ENCODE measurements at places on chromosomes 13 and 19.

DNA sequence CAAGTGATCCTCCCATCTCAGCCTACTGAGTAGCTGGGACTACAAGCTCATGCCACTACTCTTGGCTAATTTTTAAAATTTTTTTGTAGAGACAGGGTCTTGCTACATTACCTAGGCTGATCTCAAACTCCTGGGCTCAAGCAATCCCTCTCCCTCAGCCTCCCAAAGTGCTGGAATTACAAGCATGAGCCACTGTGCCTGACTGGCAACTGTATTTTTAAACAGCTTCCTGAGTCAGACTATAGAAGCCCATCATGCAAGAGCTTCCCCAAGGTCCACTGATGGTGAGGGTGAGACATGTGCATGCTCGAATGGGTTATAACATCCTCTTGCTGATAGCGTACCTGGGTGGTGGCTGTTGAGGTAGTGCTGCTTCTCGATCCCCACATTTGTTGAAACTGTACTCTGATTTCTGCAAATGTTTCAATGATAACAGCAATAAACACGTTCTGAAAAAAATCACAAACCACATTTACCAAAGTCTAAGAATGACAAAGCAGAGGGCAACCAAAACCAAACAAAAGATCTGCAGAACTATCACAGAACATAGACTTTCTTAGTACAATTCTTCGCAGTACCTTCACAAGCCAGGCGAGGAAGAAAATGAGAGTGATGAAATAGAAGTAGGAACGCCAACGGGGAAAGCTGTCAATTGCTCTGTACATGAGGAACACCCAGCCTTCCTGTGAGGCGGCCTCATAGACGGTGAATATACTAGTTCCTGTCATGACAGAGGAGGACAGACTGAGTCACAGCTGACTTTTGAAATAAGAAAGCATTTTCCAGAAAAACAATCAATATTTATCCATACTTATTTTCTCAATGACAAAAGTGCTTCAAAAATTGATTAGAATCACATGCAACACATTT lies 124.4 kb downstream of the NALCN start:
- DNase-seq = no peak

DNA sequence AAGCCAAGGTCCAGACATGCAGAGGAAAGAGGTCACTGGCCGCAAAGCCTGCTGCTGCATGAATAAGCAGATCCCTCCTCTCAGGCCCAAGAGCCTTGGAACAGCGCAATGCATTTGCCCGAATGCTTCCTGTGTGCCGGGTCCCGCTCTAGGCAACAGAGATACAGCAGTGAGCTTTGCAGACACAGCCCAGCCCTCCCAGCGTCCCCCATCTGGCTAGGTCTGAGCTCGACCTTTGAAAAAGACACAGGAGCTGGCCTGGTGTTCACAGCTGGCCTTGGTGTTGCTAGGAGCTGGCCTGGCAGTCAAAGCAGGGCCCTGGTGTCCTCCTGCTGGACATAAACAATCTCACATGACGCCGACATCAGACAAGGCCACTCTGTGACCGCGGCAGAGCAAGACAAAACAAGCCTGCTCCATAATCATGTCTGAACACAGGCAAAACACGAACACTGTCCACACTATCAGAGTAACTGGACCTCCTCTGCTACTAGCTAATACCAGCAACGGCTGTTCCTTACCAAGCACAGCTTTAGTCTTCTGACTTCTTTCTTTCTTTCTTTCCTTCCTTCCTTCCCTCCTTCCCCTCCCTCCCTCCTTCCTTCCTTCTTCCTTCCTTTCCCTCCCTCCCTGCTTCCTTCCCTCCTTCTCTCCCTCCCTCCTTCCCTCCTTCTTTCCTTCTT lies 5.7 kb upstream of the PEX11G start:
- DNase-seq = peak; percentile 40

- DNase-seq = no peak
These were observed 299.7 kb downstream of the LMO7 start for GRCh38 chr13:75935805-75936204.

GRCh38 chr19:2650515-2650914 lies 52.0 kb downstream of the GNG7 start:
- DNase-seq = no peak

DNA sequence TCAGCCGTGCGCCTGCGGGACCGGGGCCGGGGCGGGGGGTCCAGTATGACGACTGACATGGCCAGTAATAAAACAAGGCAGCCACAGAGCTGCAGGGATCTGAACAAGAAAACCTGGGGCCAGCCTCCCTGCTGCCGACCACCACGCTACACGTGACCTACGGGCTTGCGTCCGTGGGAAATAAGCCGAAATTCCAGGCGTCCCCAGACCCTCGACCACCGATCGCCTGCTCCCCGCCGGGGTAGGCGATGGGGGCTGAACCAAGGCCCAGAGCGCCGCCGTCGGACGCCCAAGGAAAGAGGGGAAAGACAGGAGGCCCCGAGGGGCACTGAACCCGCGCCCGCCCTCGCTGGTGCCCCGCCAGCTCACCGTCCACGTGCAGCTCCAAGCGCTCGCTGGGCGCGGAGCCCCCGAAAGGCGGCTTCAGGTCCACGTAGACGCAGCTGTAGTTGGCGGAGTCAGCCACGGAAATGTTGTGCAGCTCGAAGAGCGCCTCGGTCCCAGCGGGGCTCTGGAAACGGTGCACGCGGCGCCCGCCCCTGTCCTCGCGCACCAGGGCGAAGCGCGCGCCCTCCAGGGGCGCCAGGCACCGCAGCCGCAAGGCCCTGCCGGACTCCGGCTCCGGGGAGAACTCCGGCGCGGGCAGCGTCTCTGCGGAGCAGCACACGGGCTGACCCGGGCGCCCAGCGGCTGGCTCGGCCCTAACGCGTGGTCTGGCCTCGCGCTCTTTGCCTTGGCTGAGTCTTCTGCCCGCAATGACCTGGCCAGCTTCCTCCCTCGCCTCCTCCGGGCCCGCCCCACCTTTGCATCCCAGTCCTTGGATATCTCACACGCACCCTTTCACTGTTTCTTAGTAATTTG lies 3.1 kb downstream of the A1BG start:
- DNase-seq = no peak

- no peak for DNase-seq
These were observed 305.7 kb downstream of the SHISA2 start for GRCh38 chr13:25746131-25746530.

- no peak for DNase-seq
These were observed 36.0 kb downstream of the SPTBN4 start for GRCh38 chr19:40502647-40503319.

- DNase-seq = peak; percentile 92
These were observed 89.9 kb downstream of the COL4A2 start for GRCh38 chr13:110396913-110397381.

DNA sequence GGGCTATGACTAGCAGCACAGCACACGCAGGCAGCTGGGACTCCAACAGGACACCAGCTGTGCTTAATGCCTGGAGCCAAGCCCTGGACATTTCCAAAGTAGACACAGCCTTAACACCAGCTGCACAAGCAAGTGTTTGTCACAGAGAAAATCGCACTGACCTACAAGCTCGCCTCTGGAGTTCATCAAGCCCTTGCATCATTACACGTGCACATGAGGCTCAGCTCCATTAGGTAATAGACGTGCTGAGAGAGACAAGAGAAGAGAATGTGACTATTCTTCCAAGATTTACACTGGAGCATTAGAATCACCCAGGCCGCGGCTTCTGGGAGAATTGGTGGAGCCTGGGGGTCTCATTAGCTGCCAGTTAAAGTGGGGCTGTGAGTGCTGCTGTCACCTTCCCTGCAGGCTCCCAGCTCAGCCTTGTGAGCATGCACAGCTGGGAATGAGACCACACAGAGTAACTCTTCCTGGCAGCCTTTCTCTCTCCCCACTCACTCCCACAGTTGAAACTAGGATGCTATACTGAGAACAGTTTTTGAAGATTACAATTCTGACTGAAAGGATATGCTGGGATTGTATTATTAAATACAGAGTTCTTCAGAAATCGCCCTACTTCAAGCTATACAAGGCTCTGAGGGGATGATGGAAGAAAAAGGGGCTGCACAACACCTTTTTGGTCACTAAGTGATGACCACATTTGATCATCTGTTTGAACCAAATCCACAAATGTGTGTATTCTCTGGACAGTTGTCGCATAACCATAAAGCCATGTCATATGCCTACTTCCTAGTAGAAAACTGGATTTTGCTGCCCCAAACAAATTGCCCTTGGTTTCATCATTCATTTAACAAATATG lies 10.5 kb downstream of the STOML3 start:
- DNase-seq = peak; percentile 58

DNA sequence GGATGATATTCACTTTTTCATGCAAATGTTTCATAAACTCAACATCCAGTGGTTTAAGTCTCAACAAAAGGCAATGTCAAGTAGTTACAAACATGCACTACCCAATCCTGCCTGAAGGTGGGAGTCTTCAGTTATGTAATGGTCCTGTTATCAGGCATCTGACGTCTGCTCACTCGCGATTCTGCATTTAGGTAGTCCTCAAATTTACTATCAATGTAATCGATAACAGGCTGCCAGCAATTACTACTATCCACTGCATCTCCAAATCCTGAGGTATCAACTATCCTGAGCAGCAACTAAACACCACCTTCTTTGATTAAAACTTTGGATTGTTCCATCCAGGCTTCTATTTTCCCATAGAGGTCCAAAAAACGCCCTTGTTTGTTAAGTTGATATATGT lies 51.2 kb downstream of the NLRP12 start:
- no peak for DNase-seq

- no peak for DNase-seq
These were observed 112.5 kb downstream of the COL4A1 start for GRCh38 chr13:110194451-110194850.

GRCh38 chr13:51235756-51236490 lies 13.7 kb downstream of the FAM124A start:
- DNase-seq = no peak

DNA sequence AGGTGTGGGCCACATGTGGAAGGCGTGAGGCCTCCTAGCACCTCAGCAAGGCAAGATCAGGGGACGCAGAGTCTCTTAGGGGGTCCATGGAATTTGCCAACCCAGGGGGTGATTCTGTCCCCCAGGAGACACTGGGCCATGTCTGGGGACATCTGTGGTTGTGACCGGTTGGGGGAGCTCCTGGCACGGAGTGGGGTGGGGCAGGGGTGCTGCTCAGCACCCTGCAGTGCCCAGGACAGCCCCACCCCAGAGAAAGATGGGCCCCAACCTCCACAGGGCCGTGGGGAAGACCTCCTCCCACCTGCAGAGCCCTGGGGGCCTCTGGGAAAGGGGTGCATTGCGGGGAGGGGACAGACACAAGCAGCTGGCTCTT lies 4.0 kb downstream of the MKNK2 start:
- no peak for DNase-seq

- no peak for DNase-seq
These were observed 3.1 kb downstream of the SOX21 start for GRCh38 chr13:94709001-94709834.

DNA sequence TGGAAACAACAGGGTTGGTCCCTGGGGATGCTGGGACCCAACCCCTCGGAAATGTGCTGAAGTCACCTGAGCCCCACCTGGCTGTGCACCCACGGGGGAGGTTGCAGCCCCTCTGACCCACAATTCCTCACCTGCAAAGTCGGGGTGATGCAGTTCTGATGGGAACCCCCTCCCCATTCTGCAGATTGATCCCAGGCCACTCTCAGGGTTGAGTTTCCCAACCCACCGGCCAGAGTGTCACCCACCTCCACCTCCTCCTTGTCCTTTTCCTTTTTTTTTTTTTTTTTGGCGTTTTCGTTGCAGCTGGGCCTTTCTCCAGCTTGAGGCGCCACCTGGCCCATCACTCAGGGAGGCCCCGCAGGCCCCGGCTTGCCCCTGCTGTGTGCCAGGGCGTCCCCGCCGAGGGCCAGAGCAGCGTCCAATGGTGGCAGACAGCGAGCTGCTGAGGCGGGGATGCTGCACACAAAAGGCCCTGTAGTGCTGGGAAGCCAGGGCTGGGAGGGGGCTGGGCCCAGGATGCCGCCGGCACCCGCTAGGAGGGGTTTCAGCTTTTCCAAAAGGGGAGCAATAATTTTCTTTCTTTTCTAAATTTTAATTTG lies 4.6 kb downstream of the PIK3R2 start:
- DNase-seq = no peak

DNA sequence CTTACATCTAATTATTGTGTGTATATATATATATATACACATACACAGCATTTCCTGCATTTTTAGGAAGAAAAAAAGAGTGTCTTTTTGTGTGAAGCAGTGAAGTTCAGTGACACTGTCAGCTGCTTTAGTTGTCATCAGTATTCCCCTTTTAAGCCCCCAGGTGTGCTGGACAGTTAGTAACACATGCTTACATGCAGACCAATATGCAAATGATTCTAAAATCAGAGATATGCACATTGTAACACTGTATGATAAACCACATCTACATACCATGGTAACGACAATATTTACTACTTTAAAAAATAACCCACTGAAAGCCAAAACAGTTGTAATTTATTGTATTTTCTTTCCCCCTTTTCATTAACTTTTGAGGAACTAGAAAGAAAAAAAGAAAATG lies 16.8 kb downstream of the LHFPL6 start:
- DNase-seq = no peak

DNA sequence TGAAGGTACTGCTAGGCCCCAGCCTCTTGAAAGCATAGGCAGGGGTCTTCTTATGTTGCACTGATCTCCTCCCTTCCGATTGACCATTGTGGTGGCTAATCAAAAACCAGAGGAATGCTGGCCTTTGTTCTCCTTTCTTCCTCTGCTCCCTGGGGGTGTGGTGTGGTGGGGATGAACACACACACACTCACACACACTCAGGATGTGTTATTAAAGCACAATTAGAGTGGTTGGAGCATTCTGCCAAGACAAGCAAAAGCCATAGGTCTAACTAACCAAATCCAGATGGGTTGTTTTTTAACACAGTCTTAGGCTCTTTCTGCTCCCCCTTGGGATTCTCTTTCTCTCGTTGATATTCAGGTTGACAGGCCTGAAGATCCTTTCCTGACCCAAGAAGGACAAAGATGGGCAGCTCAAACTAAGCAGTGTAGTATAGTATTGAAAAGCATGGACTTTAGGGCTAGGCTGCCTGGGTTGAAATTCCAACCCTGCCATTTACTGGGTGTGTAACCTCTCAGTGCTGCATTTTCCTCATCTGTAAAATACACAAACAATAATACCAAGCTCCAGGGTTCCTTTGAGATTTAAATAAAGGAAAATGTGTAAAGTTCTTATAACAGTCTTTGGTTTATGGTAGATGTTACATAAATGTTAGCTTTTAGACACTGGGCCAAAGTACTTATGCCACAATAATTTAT lies 25.5 kb upstream of the DGKH start:
- DNase-seq = no peak

DNA sequence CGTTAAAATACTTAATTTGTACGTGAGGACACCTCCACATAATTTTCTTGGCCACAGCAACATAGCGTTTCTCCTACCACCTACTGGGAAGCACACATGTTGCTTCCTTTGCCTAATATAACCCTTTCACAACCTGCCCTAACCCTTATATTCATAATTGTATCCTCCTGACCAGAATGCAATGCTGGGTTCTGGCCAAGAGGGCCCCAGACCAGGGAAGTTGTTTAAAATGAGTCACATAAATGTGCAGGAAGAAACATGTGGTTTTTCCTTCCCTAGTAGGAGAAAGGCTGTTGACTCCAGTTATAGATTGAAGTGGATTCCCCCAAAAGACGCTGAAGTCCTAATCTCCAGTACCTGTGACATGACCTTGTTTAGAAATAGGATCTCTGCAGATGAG lies 187.3 kb downstream of the NUFIP1 start:
- no peak for DNase-seq

GRCh38 chr19:18438331-18439024 lies 545 bp upstream of the ISYNA1 start:
- no peak for DNase-seq

GRCh38 chr13:94313321-94313910 lies 166.1 kb downstream of the DCT start:
- DNase-seq = no peak

GRCh38 chr13:98487016-98487415 lies 89.9 kb downstream of the STK24 start:
- no peak for DNase-seq

GRCh38 chr19:47885067-47885463 lies 1.1 kb downstream of the SULT2A1 start:
- DNase-seq = no peak
